ENCODE measurements at places on chromosomes 7 and 10.

DNA sequence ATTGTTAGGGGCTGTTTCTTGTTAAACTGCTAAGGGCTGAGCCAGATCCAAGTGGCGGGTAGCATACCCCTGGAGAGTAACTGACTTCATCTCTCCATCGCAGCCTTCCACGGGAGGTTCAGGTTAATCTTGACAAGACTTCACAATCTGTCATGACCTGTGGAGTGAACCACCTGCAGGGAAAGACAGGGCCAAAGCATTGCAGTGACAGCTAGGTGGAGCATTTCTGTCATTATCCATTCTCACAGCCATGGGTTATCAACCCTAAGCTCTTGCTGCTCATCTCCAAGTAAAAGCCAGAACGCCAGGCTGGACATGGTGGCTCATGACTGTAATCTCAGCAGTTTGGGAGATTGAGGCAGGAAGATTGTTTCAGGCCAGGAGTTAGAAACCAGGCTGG, 17.2 kb downstream of the ABCC2 start:
- no peak for DNase-seq

DNA sequence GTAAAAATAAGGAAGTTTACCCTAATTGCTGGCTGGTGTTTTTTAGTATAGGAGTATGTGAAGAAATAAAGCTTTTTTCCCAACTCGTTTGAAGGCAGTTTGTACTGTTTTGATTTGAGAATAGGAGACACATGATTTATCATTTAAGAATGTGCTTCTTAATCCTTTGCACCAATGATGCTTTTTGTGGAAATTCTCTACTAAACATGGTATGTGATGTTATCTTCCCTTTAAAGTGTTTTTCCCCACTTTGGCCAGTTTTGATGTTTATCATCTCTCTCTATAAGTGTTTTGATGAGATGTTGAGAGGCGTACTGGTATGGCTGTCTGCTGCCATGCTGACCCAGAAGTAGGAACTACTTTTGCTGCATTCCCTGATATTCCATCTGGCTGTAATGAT, 85.1 kb downstream of the SUGCT start:
- no peak for DNase-seq

DNA sequence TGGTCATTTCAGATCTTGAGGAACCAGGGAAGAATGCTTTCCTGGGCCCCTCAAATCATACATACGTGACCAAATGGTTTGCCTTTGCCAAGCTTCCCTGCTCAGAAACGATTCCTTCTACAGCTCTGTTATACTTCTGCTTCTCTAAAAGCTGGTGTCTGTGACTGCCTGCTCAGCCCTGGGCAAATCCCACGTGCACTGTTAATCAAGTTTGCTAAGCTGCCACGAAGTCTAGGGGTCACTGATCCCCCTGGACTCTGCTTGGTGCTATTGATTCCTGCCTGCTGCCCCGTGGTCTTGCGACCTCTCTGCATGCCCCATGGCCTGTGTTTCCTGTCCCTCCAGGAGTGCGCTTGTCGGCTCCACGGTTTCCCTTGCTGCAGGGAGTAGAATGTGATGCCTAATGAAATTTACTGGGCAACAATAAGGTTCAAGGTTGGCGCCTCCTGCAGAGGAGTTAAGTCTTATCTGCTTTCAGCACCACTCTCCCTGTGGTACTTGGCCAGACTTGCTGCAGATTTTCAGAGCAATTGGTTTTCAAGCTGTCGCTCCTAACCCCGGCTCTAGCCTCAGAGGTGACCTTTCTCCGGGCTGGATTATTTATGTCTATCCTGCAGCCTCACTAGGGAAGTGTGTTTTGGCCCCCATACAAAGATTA, 201.6 kb upstream of the FZD8 start:
- DNase-seq: no peak

- no peak for DNase-seq
Measured at GRCh38 chr10:124589491-124590041, 127.9 kb downstream of the LHPP start.

DNA sequence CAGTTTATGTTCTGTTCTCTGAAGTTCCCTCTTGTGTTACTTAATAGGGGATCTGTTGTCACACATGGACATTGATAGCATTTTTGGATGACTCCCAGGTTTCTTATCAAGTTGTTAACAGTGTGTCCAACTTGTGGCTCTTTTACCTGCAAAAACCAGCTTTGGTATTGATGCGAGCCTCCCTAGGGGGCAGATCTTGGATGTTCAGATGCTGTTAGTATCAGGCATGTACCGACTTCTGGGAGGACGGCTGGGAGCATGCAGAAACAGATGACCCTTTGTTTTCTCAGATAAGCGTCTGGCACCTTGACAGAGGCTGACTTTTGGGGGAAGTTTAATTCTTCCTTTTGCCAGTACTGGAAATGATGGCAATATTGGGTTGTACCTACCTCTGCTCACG, 2.2 kb downstream of the PLPP4 start:
- no peak for DNase-seq

- DNase-seq: no peak
Measured at GRCh38 chr10:61642150-61642571, 20.6 kb upstream of the CABCOCO1 start.

DNA sequence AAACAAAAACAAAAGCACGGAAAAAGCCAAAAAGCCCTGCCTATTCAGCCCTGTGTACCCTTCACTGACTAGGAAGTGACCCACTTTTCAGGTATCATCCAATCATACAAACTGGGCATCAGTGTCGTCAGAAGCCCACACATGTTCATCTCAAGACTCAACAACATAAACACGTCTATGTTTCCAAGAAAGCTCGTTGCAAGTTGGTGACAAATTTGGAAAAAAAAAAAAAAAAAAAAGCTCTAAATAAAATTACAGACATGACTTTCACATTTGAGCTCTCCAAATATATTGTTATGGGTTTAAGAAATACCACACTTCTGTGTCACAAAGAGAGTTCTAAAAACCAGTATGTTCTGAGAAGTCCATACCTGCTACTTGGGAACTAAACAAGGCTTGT, 204.7 kb upstream of the KLF14 start:
- DNase-seq: no peak

DNA sequence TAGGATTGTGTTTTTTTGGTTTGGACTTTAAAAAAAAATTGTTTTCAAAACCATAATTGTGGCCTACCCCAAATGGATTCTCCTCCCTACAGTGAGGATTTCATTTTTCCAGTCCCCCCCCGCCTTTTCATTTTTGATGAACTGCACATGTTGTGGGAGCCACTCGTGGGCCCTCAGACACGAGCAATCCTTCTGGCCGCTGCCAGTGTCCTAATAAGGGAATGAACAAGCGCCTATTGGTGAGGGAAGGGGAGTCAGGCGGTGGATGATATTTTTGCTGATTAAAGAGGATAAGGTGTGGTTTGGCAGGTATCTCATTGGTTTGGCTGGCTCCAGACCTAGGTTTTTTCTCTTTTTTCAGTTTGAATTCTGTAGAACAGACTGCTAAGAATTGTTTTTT, 78.7 kb upstream of the AGBL3 start:
- DNase-seq: no peak

GRCh38 chr10:22219308-22219707, 1.5 kb upstream of the EBLN1 start:
- DNase-seq: no peak

- no peak for DNase-seq
Measured at GRCh38 chr10:122657255-122657654, 42.4 kb downstream of the C10orf120 start.

DNA sequence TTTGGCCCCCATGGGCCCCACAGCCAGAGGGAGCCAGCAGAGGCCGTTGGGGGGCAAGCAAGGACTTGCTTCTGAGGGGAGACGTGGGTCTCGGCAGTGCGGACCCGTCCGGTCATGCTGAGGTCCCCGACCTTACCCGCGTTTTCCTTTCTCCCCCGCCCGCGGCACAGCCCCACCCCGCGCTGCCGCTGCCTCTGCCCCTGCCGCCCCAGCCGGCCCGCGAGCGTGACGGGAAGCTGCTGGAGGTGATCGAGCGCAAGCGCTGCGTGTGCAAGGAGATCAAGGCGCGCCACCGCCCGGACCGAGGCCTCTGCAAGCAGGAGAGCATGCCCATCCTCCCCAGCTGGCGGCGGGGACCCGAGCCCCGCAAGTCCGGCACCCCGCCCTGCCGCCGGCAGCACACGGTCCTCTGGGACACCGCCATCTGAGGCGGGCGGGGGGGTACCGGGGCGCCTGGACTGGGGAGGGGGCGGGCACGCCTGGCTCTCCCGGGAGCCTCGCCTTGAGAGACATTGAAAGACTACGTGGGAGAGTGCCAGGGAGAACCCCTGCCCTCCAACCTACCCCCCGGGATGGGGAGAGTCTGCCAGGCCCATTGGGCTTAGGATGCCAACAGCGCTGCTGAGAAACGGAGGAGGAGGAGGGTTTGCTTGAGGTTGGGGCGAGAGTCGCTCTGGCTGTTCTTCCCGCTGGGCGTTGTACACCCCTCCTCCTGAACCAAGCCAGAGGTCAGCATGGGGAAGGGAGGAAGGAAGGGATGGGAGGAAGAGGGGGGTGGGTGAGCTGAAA, 9.9 kb downstream of the NYAP1 start:
- no peak for DNase-seq

- DNase-seq: no peak
Measured at GRCh38 chr7:148763622-148764021, 64.9 kb downstream of the CUL1 start.

DNA sequence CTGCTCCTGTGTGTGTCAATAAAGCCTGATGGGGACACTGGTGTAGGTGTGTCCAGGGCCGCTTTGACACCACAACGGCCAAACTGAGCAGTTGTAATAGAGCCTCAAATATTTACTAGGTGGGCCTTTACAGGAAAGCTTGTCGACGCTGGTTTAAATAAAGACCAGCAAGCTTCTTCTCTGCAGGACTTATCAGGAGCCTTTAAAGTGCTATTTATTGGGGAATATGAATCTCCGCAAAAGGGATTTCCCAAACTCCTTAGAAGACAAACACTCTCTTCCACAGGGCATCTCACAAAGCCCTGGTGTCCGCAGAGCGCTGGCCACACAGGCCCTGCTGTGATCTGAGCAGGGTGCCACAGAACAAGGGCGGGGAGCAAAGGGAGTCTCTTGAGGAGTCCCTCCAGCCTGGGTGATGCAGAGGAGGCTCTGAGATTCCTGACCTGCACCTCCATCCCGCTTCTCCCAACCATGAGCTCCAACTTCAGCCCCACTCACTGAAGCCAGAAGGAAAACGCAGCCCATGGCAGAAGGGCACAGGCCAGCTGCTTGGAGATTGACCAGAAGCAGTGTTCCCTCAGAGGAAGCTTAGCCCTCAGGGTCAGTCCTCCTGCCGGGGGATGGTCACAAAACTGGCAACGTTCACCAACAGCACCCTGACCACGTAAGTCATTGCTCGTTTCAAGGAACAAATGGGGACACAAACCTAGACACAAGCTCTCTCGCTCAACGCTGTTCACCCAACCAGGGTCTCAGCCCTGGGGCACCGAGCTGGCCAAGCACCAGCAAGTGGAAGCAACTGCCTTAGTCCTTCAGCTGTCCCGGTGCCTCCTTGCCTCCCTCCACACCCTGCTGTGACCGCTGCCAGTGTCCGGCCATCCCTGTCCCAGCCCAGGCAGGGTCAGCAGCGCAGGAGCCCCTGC, 129.5 kb downstream of the OAT start:
- DNase-seq: no peak

- no peak for DNase-seq
Measured at GRCh38 chr10:84944187-84944586, 615.8 kb downstream of the CCSER2 start.

DNA sequence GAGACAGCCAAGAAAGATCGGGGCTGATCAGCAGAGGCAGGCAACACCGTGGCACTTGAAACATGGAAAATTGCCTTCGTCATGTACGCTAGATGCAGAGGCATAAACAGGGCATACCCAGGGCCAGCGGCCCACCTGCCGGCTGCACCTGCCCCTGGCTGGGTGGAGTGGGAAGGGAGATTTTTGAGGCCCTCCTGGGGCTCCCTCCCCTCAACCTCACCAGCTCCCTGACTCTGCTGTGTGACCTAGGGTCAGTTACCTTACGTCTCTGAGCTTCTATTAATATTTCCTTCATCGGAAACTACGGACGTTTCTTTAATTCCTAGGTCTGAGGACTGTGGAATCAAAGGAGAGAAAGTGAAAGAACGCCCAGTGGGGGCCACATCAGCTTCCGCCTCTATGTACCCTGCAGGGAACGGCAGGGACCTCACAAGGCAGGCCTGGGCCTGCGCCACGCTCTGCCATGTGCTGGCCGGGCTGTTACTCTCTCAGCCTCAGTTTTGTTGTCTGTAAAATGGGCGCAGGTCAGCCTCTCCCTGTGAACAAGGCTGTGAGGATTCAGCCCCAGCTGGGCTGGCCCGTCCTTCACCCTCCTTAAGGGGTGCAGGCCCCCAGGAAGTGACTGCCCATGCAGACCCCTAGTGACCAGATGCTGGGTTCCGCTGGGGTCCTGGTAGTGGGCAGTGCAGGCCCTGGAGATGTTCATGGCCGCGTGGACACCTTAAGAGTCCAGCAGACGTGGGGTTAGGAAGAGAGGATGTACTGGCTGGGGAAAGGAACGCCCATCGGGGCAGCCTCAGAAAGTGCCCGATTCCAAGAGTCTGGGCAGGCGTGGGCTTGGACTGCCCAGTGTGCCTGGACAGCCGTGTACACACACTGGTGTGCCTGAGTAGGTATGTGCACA, 22.7 kb downstream of the ELFN1 start:
- DNase-seq: no peak

GRCh38 chr10:122172361-122173008, 98.6 kb upstream of the BTBD16 start:
- no peak for DNase-seq

- DNase-seq: no peak
Measured at GRCh38 chr10:75712242-75712880, 280.9 kb downstream of the LRMDA start.

DNA sequence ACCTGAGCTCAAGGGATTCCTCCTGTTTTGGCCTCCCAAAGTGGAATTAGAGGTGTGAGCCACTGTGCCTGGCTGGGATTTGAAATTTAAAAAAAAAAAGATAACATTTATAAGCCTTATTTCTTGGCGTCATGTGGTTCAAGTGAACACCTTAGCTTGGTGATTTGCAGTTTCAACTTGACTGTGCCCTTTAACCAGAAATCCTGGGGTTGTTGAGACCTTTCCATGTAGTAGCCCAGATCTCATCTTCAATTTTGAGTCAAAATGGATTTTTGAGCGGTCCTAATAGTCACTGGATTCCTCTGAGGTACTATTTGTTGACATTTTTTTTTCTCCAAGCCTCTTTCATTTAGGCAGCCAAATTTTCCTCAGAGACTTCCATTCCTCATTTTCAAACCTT, 29.5 kb upstream of the FBXW4 start:
- DNase-seq: no peak

GRCh38 chr7:145718129-145718528, 398.5 kb upstream of the CNTNAP2 start:
- no peak for DNase-seq

DNA sequence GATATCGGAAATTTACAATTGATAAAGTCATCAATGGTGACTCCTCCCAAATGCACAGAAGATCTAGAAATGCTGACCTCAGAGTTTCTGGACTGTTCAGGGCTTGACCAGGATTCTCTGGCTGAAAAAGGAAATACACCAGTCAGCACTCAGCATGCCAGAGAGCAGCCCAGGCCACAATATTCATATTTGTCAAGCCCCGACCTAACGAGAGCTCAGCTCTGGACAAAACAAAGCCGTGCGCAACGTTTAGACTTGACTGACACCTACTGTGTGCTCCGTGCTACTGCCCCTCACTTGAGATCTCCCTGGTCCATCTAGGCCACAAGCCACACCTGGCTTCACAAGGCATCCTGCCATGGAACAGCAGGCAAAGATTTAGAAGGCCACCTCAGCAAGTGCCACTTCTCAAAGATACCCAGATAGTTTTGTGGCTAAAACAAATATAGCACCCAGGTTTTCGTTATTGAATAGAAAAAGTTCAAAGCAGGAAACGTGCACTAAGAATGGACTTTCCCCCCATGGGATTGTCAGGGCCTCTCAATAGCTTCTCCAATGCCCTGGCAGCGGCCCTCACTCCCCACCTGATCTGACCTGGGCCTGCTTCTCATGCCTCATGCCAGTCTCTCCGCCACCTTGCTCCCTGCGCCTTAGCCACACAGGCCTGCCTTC, 218.3 kb downstream of the FAM107B start:
- no peak for DNase-seq
